OCI-LY7 (cell line): ENCODE measurements at places on chromosomes 11 and 22. TPM values are rescaled to one million over a fixed set of nuclear protein-coding genes. Genes with fewer than 3 reads are reported as not detected.

FOLR3 gene
- total RNA-seq: not detected in 2 replicates

CARNS1 gene
- total RNA-seq: 0.21 and 0.41 TPM in 2 replicates

BTG4 gene
- not detected in 2 replicates for total RNA-seq

DNA sequence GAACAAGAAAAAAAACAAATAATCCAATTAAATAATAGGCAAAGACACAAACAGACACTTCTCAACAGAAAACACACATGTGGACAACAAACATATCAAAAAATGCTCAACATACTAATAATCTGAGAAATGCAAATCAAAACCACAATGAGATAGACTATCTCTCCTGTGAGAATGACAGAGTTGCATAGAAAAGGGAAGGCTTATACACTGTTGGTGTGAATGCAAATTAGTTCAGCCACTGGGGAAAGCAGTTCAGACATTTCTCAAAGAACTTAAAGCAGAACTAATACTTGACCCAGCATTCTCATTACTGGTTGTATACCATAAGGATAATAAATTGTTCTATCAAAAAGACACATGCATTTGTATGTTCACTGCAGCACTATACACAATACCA is 637.8 kb upstream of the LUZP2 start:
- DNase-seq: no peak

- peak; percentile 94 for DNase-seq
These were observed at the start of gene ACAT1 for GRCh38 chr11:108121274-108122155. Gene ACAT1, plus strand, starts transcription at chr11:108121567. Its CDS starts 40 bp downstream, at chr11:108121607.

- no peak for DNase-seq
These were observed 3.5 kb upstream of the CELSR1 start for GRCh38 chr22:46540874-46541273.

DNA sequence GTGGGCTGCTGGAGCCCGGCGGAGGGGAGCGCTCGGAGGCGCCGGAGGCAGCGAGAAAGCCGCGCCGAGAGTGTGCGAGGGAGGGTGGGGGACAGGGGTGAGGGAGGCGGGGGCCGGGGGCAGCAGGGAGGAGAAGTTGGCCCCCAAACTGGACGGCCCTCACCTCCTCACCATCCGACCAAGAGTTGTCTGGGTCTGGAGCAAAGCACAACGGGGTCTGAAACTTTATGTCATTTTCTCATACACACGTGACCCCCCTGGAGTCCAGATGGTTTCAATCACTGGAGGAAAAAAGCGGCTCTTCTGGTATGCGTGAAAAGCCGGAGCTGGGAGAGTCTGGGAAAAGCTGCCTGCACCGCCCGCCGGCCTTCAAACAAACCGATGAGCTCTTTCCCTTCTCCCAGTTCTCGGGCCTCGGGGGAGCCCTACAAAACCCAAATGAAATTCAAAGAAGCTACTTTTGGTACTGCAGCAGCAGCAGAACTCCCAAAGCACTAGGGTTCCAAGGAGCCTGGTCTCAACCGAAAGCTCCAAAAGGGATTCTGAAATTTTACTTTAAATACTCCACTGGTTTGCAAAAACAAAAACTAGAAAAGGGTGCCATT is 39.7 kb upstream of the AKIP1 start:
- DNase-seq: no peak

GRCh38 chr22:44496844-44497217 is 1.2 kb downstream of the RTL6 start:
- no peak for DNase-seq

DNA sequence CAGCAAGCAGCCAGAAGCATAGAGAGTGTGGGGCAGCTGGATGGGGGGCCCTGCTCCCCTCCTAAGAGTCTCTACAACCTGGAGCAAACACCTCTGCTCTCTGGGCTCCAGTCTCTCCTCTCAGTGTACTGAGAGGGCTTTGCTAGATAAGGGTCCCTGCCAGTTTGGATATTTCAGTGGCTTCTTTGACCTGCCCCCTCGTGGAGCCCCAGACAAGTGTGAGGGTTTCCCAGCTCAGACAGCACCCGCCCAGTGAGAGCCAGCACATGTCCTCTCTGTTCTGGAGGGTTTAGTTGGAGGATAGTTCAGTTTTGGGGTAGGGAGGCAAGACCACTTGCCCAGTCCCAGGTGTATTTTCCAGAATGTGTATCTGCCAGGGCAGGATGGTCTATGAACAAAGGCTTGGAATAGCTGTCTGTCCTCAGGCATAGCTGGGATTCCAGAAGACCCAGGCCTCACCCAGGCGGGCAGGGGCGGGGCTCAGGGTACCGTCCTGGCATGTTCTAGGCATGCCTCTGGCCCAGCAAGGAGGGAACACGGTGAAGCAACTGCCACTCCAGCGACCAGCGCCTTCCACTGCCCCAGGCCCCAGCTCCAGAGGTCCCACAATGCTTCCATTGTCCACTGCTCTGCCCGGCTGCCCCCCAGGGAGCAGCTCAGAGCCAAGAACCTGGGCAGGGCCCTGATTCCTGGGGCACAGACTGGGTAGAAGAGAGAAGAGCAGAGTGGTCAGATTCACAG is 7.5 kb upstream of the MICALL1 start:
- DNase-seq: no peak

DNA sequence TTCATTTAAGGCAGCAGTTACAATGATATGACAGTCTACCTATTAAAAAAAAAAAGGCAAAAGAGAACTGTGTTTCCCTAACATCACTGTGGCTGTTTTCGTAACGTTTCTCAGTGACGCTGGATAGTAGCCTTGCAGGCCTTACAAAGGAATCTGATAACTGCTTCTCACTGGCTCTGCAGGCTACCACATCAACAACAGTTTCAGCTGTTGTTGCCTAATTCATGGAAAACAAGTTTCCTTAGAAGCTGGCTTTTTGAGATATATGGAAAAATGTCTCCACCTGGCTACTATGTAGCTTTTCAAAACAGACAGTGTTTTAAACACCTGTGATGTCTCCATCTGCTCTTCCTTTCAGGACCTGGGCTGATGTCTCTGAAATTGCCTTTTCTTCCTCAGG is 3.8 kb downstream of the OR51V1 start:
- no peak for DNase-seq

DNA sequence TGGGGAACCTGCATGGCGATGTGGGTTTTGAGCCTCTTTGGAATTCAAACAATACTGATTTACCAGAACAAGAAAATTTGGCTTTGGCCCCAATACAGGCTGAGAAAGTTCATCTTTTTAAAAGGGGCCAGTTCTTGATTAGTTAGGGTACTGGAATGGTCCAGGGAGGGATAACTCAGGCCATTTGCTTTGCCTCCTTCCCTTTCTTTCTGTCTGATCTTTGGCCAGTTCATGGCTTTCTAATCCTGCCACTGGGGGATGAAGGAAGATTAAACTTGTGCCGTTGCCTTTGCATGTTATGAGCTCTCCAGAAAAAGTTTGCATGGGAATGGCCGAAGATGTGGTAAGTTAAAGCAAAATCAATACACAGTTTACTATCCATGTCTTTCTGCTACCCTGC is 78.4 kb downstream of the ADAMTS15 start:
- DNase-seq: no peak

GRCh38 chr11:78419327-78419726 is 1.7 kb upstream of the GAB2 start:
- no peak for DNase-seq
